SHP77 treated with DMSO at 0.1 percent for 48 hours (cell line): ENCODE measurements at places on chromosomes 16 and 17.

GRCh38 chr17:15145621-15146020 is 119.5 kb downstream of the PMP22 start:
- no peak for DNase-seq

- DNase-seq, result no peak
Measured at GRCh38 chr17:35529866-35530265, 7.6 kb downstream of the SLFN12L start.

GRCh38 chr17:35432176-35433074 is at the start of gene SLFN12:
Gene SLFN12, minus strand, starts transcription at chr17:35432500. Its CDS starts 9,472 bp downstream, at chr17:35423028.
- no peak for DNase-seq

DNA sequence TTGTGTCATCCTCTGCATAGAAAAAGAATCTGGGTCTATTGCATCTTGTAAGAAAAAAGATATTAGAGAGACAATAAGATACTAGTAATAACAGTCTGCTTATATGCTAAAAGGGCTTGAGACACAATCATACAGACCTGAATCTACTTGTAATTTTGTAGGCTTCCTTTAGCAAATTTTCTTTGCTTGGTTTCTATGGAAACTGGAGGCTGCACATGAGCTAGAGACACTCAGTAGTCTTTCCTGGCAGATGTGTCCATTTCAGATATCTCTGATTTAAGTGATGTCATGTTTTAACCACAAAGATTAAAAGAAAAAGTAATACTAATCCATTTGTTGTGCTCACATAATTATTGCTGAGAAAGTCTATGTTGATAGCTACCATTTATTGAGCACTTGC is 123.9 kb upstream of the GNAO1 start:
- no peak for DNase-seq

- DNase-seq, result no peak
Measured at GRCh38 chr17:38322156-38322779, 21.5 kb downstream of the GPR179 start.

DNA sequence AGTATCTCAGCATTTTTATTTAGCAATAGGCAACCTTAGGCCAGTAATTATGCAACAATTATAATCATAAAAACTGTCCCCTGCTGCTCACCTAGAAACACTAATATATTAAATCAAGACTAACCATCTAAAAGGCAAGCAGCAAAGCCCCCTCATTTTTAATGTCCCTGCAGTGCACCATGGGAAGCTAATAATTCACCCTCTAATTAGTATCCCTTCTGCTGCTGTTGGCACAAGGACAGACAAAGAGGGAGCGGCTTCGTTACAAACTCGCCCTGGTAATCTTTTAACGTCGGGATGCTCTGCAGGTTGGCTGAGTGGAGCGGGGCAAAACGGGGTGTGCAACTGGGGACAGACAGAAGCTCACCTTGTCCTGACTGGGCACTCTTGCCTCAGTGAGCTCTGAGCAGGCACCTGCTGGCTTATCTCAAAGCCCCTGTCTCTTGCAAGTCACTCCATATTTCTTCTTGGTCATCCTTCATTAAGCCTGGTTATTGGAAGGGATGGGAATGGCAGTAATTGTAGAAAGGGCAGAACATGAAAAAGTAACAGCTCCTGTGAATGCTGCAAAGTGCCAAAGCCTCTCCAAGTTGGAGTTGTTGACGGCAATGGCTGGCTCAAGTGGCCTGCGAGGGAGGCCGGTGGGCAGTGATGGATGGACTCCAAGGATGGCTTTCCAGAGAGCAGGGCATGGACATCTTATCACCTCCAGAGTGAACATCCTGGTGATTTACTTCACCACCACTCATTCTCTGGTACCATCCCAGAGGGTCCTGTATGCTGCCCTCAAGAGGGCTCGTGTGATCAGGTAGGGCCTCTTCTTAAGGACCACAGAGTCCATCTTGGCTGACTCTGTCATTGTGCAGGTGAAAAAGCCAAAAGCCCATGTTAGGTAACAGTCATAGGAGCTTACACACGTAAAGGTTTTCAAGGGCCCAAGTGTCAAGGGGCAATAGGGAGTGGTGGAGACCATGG is 219.6 kb upstream of the N4BP1 start:
- no peak for DNase-seq

- DNase-seq, result no peak
Measured at GRCh38 chr17:58170622-58171021, 3.8 kb downstream of the OR4D2 start.

DNA sequence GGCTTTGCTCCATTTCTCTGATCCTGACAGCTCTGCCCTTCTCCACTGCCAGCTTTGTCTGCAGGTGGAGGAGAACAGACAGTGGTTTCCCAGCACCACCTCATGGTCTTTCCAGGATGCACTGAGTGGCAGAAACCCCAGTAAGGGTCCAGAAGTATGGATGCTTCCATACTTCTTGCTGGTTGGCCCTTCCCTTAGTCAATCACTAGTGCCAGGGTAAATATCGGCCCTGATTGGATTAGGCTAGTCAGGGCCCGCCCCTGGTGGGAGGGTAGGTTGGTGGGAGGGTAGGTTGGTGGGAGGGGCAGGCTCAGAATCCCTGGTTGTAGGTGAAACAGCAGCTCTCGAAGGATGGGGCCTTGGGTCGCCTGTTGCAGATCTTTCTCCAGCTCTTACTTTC is 10.2 kb downstream of the RNF213 start:
- DNase-seq, result peak; percentile 2

DNA sequence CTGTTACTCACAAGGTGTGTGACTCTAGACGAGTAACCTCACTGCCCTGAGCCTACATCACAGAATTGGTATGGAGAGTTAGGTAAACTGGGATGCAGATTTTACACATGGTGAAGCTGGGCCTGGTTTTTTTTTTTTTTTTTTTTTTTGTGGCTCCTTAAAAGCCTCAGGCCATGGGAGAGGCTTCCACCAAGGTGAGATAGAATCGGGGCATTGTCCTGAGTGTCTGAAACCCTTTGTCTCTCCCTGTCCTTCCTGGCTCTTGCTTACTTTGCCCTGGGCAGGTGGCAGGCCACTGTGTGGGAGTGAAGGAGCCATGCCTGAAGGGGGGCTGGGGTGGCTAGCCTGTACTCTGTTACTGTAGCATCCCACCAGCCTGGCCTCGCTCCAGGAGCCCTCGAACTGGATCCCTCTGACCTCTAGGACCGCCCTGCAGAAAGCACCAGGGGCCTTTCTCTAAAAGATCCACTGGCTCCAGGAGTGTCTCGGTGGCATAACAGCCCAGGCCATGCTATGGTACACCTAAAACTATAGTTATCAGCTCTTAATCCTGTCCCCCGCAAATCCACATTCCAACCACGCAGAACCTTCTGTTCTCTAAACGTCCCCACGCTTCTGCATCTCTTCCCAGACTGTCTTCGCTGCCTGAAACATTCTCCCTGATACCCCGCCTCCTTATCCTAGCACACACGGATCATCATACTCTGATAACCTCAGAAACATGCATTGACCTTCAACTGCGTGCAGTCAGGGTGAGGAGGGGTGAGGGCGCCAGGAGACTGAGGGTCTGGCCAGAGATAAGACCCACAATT is 1.7 kb upstream of the SLC13A2 start:
- DNase-seq, result no peak

DNA sequence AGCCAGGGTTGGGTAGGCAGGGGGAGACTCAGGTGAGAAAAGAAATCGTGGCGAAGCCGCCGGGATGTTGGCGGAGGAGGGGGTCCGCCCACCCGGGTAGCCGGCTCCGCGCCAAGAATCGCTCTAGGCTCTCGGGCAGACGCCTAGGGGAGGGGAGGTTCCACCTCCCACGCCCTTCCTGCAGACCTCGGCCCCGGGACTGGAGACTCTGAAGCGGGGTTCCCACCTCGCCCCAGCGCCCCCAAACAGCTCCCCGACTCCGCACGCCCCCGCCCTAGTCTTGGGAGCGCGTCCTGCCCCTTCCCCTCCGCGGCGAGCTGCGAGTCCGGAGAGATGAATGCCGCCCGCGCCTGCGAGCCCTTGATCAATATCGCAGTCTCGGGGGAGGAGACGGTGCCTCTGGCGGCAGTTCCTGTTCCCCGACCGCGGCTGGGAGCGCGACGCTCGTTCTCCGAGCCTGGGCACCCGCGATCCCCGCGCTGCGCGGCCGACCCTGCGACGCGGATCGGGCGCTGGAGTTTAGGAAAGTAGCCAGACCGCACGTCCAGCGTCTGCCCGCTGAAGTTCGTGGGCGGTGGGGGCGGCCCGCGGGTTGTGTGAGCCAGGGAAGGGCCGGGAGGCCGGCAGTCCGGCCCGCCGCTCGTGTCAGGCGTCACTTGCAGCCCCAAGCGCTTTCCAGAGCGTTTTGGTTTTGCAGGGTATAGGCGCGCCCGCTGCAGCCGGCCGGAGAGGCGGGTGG is 790 bp downstream of the CRHR1 start:
- DNase-seq, result peak; percentile 12

- DNase-seq, result no peak
Measured at GRCh38 chr16:73083271-73083670, 35.3 kb upstream of the ZFHX3 start.

DNA sequence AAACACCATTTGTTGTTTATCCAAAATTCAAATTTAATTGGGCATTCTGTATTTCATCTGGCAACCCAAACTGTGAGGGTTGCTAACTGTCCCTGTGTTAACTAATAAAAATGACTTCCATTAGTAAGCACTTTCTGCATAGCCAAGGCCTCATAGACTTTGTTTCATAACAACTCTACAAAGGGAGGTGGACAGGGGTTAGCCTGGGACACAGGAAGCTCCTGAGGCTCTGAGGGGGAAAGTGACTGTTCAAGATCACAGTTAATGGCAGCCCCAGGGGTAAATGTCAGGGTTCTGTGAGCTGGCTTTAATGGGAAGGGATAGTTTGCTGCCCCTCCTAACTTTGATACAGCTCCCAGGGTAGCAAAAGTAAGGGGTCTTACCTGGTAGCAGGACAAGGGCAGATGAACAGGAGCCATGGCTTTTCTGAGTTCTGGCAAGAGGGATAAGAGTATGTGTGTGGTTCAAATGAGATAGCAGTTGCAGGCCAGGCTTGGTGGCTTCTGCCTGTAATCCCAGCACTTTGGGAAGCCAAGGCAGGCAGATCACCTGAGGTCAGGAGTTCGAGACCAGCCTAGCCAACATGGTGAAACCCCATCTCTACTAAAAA is 2.2 kb downstream of the HEATR9 start:
- no peak for DNase-seq

- no peak for DNase-seq
Measured at GRCh38 chr17:58192612-58193011, at the start of gene EPX. Gene EPX, plus strand, starts transcription at chr17:58192726. Its CDS starts 121 bp downstream, at chr17:58192847.

DNA sequence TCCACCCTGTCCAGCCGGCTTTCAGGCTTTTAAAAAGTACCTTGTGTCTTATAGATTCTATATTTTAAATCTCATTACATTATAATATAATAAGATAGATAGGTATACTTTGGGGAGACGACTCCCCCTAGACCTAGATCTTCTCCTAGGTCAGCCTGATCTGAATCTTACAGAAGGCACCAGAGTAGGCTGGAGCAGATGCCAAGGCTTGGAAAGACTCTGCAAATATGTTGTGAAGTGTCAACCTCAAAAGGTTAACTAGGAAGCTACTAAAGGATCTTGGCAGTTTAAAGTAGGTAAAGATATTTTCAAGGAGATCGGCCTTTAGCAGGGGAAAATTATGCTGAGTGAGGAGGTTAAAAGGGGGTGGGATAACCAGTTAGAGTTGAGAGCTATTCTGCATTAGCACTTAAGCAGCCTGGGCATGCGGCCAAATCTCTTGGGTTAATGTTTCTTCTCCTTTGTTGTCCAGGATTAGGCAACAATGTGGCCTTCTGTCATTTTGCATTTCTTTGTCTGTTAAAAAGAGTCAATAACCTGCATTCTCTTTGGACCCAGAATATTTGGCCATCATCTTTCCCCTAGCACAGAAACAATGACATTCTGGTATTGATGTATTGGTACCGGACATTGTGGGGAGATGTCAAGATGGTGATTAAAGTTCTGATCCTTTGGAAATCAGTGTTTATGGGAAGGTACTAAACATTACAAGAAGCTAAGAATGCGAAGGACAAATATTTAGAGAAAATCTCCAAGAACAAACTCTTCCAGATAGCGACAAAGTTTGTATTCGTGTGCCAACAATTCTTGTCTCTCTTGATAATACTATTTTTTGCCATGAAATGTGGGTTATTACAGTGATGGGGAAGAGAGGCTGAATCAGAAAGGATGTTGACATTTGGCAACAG is 51.2 kb upstream of the DHX40 start:
- DNase-seq, result peak; percentile 34

DNA sequence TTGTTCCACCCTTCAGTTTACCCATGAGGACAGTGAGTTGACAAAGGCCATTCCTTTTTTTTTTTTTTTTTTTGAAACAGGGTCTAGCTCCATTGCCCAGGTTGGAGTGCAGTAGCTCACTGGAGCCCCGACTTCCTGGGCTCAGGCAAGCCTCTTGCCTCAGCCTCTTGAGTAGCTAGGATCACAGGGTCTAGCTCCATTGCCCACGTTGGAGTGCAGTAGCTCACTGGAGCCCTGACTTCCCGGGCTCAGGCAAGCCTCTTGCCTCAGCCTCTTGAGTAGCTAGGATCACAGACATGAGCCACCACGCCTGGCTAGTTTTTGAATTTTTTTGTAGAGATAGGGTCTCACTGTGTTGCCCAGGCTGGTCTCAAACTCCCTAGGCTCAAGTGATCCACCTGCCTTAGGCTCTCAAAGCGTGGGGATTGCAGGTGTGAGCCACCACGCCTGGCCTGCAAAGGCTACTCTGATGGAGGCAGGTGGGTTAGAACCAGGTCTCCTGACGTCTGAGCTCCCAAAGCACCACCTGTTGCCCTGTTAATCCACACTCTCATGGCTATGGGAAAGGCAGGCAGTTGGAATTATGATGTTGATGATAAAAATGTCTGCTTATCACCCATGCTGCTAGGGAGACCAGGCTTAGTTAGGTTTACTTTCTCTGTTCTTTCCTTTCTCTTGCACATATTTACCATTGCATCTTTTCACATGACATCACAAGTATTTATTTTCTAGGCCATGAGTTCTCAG is 65.2 kb downstream of the KSR1 start:
- DNase-seq, result no peak

DNA sequence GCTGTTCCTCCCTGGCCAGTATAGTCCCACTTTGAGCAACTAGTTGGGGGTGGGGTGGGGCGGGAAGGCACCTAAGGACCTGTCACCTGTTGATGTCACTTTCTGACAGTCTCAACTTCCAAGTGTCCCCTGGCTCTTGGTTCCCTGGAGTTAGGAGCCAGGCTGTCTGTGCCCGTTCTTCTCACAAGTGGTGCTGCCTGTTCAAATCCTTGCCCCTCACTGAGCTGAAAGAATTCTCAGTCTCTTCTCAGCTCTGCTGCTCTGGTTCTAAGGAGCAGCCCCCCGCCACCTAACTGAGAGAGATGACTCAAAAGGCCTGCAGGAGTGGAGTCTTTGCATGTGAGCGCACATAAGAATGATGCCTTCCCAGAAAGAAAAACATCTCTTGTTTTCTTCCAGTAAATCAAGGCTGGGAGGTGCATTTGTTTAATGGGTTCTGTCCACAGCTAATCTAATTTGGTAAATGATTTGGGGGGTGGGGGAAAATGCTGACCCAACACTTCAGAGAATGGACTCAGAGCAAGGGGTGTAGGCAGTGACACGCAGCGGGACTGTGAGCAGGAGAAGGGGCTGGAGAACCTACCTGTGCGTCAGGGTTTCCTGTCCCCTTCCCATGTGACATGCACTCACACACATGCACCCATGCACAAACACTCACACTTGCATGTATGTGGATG is 78.2 kb upstream of the NLRP1 start:
- DNase-seq, result no peak
